ENCODE measurements at places on chromosomes 12 and 14. TPM values are rescaled to one million over a fixed set of nuclear protein-coding genes. Genes with fewer than 3 reads are reported as not detected.
A peak's percentile ranks its signal among the peaks of the same experiment; 100 is the strongest.

Gene RD3L
- not detected for total RNA-seq

Gene TEX52
- not detected for total RNA-seq

GRCh38 chr14:36281309-36281708, 39.1 kb downstream of the MBIP start:
- no peaks in the 10 kb centered on the region for H3K27me3 ChIP-seq
- no peaks in the 10 kb centered on the region for H3K4me1 ChIP-seq
- H3K36me3 ChIP-seq, result no peaks in the 10 kb centered on the region
- H3K4me3 ChIP-seq, result no peak overlapping the region
- DNase-seq, result peak; percentile 11
- H3K27ac ChIP-seq, result no peak overlapping the region

- no peaks in the 10 kb centered on the region for H3K36me3 ChIP-seq
- no peak overlapping the region for H3K27ac ChIP-seq
- no peak for DNase-seq
- no peaks in the 10 kb centered on the region for H3K27me3 ChIP-seq
Measured at GRCh38 chr12:80941916-80942315, 4.2 kb upstream of the LIN7A start.

GRCh38 chr14:38056270-38056669, 151.4 kb upstream of the SSTR1 start:
- H3K4me3 ChIP-seq, result no peak overlapping the region
- no peaks in the 10 kb centered on the region for H3K36me3 ChIP-seq
- H3K27me3 ChIP-seq, result no peaks in the 10 kb centered on the region
- DNase-seq, result peak; percentile 22

DNA sequence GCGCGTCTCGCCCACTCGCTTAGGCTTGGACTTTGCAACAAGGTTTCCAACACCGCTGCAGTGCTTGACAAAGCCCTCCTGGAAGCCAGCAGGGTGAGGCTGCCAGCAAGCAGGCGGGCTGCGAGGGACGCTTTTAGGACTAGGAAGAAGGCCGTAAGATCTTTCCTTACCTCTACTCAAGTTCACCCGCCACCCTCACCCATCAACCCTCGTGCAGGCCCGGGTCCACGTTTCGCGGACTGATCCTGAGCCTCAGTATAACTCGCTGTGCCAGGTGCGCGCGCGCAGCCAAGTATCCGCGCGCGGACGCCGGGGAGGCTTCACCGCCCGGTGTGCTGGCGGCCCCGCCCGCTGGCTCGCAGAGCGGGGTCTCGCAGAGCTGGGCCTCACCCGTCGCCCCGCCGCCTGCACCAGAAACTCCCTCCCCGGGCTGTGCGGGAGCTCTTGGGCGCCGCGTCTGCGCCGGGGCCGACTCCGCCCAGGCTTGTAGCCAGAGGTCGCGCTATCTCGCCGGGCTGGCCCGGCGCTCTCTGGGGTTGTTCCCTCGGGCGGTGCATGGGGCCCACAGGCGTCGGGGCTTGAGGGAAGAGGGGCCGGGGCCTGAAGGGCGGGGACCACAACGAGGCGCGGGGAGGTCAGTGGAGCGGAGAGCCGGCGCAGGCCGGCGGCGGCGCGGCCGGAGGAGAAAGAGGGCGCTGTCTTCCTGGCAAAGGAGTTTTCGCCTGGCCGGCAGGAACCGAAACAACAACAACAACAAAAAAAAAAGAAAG, 7.6 kb upstream of the SIX1 start:
- H3K27me3 ChIP-seq, result no peaks in the 10 kb centered on the region
- H3K4me1 ChIP-seq, result peaks cover 22% of the 10 kb centered on the region
- H3K36me3 ChIP-seq, result no peaks in the 10 kb centered on the region
- H3K27ac ChIP-seq, result peak overlapping the region; percentile 86
- peak overlapping the region; percentile 63 for H3K4me3 ChIP-seq
- peak; percentile 61 for DNase-seq

DNA sequence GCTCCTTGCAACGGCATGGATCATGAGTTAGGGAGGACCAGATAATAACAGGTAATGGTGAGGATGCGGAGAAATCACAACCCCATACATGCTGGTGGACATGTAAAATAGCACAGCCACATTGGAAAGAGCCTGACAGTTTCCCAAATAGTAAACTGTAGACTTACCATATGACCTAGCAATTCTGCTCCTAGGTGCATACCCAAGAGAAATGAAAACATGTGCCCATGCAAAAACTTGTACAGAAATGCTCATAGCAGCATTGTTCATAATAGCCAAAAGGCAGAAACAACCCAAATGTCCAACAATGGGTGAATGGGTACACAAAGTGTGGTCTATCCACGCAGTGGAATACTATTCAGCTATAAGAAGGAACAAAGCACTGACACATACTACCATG, 97.5 kb upstream of the VRK1 start:
- no peak overlapping the region for H3K4me3 ChIP-seq
- no peaks in the 10 kb centered on the region for H3K36me3 ChIP-seq
- no peak overlapping the region for H3K27ac ChIP-seq
- DNase-seq, result no peak
- no peaks in the 10 kb centered on the region for H3K4me1 ChIP-seq

GRCh38 chr14:79299162-79299561, 912.1 kb downstream of the DIO2 start:
- H3K36me3 ChIP-seq, result no peaks in the 10 kb centered on the region
- H3K4me1 ChIP-seq, result no peaks in the 10 kb centered on the region
- H3K4me3 ChIP-seq, result no peak overlapping the region
- DNase-seq, result no peak
- H3K27me3 ChIP-seq, result no peaks in the 10 kb centered on the region

- no peaks in the 10 kb centered on the region for H3K36me3 ChIP-seq
- no peak for DNase-seq
- no peak overlapping the region for H3K27ac ChIP-seq
- H3K4me1 ChIP-seq, result peaks cover 7% of the 10 kb centered on the region
- H3K4me3 ChIP-seq, result no peak overlapping the region
- H3K27me3 ChIP-seq, result peaks cover 5% of the 10 kb centered on the region
Measured at GRCh38 chr12:107660235-107660634, 25.4 kb upstream of the PWP1 start.

DNA sequence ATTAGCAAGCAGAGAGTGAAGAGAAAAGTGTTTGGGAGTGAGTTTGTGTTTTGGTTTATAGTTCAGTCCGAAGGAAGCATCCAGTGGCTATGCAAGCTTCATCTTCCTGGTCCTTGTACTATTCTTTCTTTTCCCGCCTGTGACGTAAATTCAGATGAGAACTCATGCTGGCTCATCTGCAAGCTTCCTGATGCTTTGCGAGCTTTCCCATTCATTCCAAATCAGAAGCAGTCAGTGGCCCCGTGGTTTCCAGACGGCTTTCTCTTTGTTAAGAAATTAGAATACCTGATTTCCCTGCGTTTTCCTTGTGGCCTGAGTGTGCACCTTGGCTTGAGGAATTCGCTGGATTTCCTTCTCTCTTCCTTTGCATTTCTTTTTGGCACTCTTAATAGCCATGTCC, 89.5 kb downstream of the TESC start:
- H3K4me3 ChIP-seq, result no peak overlapping the region
- no peak for DNase-seq
- no peak overlapping the region for H3K27ac ChIP-seq

Gene LRRC43
- 0.61 TPM for total RNA-seq

- no peak overlapping the region for H3K27ac ChIP-seq
- no peaks in the 10 kb centered on the region for H3K36me3 ChIP-seq
- H3K4me3 ChIP-seq, result no peak overlapping the region
- DNase-seq, result no peak
Measured at GRCh38 chr12:28036940-28037339, 64.4 kb upstream of the PTHLH start.

Gene CCDC177
- total RNA-seq, result 0.06 TPM

GRCh38 chr14:51607711-51608110, 44.0 kb upstream of the FRMD6 start:
- no peaks in the 10 kb centered on the region for H3K27me3 ChIP-seq
- no peaks in the 10 kb centered on the region for H3K36me3 ChIP-seq
- H3K4me1 ChIP-seq, result peaks cover 25% of the 10 kb centered on the region
- DNase-seq, result peak; percentile 25
- no peak overlapping the region for H3K27ac ChIP-seq
- H3K4me3 ChIP-seq, result no peak overlapping the region

DNA sequence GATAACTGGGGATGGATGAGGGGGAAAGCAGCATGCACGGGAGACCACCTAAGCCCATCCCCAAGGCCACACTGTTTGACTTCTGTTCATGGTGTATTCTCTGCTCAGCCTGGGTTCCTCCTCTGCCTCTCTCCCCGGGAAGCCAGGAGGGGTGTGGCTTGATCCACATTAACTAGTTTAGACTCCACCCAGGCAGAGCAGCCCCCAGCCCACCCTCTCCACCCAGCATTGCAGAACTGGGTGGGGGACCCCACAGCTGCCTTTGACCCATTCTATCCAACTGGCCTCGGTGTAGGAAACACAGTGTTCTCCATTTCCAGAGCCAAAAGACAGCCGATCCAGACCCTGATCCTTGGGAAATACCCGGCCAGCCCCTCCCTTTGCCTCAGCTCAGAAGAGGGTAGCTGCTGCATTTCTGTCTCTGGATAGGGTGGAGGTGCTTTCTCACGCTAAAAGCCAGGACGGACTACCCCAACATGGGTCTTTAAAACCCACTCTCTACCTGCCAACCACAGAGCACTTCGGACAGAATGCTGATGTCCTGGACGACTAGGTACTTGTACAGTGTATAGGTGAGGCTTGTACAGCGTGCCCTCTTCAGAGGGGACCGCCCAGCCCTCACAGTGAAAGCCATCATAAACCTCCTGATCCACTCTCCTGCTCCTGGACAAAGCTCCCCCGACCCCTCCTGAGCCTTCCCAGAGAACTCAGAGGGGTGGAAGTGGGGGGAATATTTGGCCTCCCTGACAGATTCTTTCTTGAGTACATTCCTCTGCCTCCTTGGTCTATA, 9.4 kb downstream of the SPRYD3 start:
- H3K27ac ChIP-seq, result no peak overlapping the region
- no peaks in the 10 kb centered on the region for H3K27me3 ChIP-seq
- peaks cover 23% of the 10 kb centered on the region for H3K4me1 ChIP-seq

DNA sequence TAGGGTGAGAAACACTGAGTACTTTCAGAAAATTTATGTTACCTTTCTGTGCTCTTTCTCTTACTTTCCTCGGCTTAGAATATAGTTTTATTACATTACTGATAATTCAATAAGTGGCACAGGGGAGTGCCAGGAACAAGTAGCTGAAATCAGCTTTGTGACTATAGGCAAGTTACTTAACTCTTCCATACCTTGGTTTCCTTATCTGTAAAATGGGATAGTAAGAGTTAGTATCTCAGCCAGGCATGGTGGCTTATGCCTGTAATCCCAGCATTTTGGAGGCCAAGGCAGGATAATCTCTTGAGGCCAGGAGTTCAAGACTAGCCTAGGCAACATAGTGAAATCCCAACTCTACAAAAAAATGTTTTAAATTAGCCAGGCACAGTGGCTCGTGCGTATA, 15.4 kb downstream of the BBOF1 start:
- no peak for DNase-seq
- no peaks in the 10 kb centered on the region for H3K4me1 ChIP-seq
- H3K4me3 ChIP-seq, result no peak overlapping the region
- H3K27me3 ChIP-seq, result no peaks in the 10 kb centered on the region
- H3K27ac ChIP-seq, result no peak overlapping the region
- H3K36me3 ChIP-seq, result no peaks in the 10 kb centered on the region

- H3K4me1 ChIP-seq, result peaks cover 4% of the 10 kb centered on the region
- peak overlapping the region; percentile 25 for H3K4me3 ChIP-seq
Measured at GRCh38 chr14:28577711-28578131, 188.9 kb upstream of the FOXG1 start.

Gene TMEM119
- 19.1 TPM for total RNA-seq

Gene KERA
- total RNA-seq, result not detected

DNA sequence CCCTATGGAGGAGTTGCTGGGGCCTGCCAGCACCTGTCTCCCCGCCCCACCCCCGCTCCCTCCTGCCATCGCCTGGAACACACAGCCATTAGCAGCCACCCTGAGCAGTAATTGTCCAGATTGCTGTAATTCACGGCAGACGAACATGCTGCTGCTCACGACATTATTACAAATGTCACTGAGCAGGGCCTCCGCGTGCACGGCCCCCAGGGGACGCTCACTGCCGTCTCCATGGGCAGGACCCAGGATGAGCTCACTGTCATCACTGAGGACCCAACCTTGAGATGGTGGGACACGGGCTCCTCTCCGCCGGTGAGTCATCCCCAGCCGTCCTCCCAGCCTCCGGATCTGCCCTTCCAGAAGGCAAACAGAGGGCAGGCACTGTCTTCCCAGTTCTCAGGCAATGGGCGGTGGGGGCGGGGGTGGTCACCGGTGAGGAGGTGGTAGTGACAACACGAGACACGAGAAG, 100.4 kb downstream of the RFLNA start:
- no peak overlapping the region for H3K27ac ChIP-seq
- peaks cover 34% of the 10 kb centered on the region for H3K4me1 ChIP-seq
- no peak for DNase-seq
- no peaks in the 10 kb centered on the region for H3K27me3 ChIP-seq
- H3K36me3 ChIP-seq, result peaks cover 55% of the 10 kb centered on the region
- H3K4me3 ChIP-seq, result no peak overlapping the region

DNA sequence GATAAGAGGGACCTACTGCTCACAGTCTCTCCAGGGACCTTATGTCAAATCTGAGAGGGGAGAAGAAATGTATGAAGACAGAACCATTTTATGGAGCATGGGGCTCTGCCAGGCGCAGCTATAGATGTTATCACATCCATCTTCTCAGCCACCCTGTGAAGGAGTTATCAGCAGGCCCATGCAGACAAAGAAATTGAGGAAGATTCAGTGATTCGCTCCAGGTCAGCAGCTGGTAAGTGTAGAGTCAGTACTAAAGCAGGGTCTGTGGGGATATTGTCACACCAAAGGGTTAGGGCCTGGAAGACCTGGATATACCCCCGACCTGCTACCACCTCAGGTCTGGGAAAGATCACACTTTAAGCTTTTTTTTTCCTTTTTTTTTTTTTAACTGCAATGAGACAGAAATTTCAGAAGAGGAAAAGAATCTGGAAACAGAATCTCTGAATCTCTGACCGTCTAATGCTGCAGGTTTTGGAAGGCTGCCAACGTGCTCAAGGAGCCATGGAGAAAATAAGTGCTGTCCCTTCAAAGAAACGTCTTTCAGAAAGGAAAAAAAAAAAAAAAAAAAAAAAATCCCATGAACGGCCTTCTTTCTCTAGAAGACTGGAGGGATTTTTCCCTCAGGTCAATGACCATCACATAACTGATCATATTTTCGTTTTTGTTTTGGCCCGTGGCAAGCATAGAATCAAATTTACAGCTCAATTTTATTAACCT, 73.3 kb upstream of the PLEKHG7 start:
- H3K27ac ChIP-seq, result no peak overlapping the region
- H3K27me3 ChIP-seq, result no peaks in the 10 kb centered on the region
- no peaks in the 10 kb centered on the region for H3K36me3 ChIP-seq

- H3K27ac ChIP-seq, result no peak overlapping the region
- no peak overlapping the region for H3K4me3 ChIP-seq
- no peaks in the 10 kb centered on the region for H3K27me3 ChIP-seq
- peaks cover 21% of the 10 kb centered on the region for H3K36me3 ChIP-seq
- H3K4me1 ChIP-seq, result no peaks in the 10 kb centered on the region
Measured at GRCh38 chr14:74835645-74836250, 40.2 kb downstream of the PROX2 start.

DNA sequence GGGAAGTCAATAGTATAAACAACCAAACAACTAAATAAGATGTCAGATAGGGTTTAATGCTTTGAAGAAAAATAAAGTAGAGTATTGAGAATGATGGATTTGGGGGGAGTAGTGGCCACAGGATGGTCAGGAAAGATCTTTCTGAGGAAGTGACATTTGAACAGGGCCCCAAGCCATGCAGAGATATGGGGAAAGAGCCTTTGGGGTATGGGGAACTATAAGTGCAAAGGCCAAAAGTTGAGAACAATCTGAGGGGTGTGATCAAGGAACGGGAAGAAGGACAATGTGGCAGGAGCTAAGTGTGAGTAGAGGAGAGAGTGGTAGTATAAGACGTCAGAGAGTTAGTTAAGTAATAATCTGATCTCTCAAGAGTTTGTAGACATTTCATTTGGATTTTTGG, 1.3 kb downstream of the MRPS35 start:
- no peaks in the 10 kb centered on the region for H3K27me3 ChIP-seq
- no peaks in the 10 kb centered on the region for H3K4me1 ChIP-seq
- no peak overlapping the region for H3K27ac ChIP-seq
- H3K36me3 ChIP-seq, result peaks cover 23% of the 10 kb centered on the region
- peak overlapping the region; percentile 87 for H3K4me3 ChIP-seq

All from SJCRH30 (cell line).